ENCODE measurements at places on chromosomes 12 and 14. TPM values are rescaled to one million over a fixed set of nuclear protein-coding genes. Genes with fewer than 3 reads are reported as not detected.

Gene HOXC4
- 2.8 TPM for total RNA-seq

Gene TSHR
- total RNA-seq = not detected

Gene OR4E2
- total RNA-seq = not detected

Gene RFX4
- total RNA-seq = not detected

Gene DPF3
- 0.13 TPM for total RNA-seq

Gene NCOR2
- 177 TPM for total RNA-seq

Gene CEP290
- 7.3 TPM for total RNA-seq

Gene PKP2
- total RNA-seq = 7.9 TPM

Gene SETD3
- 49.0 TPM for total RNA-seq

Gene SPTB
- 1.5 TPM for total RNA-seq

Gene UNC119B
- total RNA-seq = 23.3 TPM

Gene RAD51B
- 4.3 TPM for total RNA-seq

Gene RESF1
- total RNA-seq = 16.2 TPM

Gene HCAR1
- 0.03 TPM for total RNA-seq

Gene CLEC4E
- 0.09 TPM for total RNA-seq

Gene PLCZ1
- not detected for total RNA-seq

Gene GZMB
- total RNA-seq = not detected

Gene TAS2R9
- not detected for total RNA-seq

Gene IL23A
- total RNA-seq = 0.43 TPM

Gene GPD1
- total RNA-seq = 0.23 TPM

Gene OR2AP1
- total RNA-seq = not detected

Gene DIO3
- total RNA-seq = 0.05 TPM

Gene PLEKHD1
- total RNA-seq = 0.02 TPM

Data from A549 treated with Hydrocortisone at 1 μM for 4 hours (cell line).